ENCODE measurements at places on chromosomes 5 and 9.

GRCh38 chr5:145587710-145588109, 247.4 kb downstream of the PRELID2 start:
- DNase-seq, result no peak

- DNase-seq, result no peak
Observed at GRCh38 chr9:76571743-76572146, 112.8 kb downstream of the GCNT1 start.

- no peak for DNase-seq
Observed at GRCh38 chr9:131320031-131320685, 30.6 kb downstream of the PLPP7 start.

DNA sequence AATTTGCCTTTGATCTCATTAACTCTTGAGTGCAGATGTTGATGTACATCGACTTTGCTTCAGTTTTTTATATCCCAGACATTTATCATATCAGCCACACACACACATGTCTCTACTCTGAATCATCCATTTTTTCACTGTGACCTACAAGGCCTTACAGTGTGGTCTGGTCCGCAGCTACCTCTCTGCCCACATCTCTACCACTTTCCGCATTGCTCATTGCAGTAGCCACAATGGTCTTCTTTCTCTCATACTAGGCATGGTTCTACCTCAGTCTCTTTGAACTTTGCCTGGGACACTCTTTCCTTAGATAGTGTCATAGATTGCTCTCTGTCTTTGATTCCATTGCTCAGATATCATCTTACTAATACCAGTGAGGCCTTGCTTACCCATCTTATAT, 87.9 kb upstream of the FSD1L start:
- DNase-seq, result no peak

- peak; percentile 13 for DNase-seq
Observed at GRCh38 chr9:97985058-97985861, 2.1 kb downstream of the ANP32B start.

Measured in stimulated activated CD8-positive, alpha-beta memory T cell treated with anti-CD3 and anti-CD28 coated beads, Interleukin-7, amount 100 ng/mL, for 1 hour (primary cell).